GM12892 (cell line): ENCODE measurements at places on chromosomes 16 and 17.
A peak's percentile ranks its signal among the peaks of the same experiment; 100 is the strongest.

DNA sequence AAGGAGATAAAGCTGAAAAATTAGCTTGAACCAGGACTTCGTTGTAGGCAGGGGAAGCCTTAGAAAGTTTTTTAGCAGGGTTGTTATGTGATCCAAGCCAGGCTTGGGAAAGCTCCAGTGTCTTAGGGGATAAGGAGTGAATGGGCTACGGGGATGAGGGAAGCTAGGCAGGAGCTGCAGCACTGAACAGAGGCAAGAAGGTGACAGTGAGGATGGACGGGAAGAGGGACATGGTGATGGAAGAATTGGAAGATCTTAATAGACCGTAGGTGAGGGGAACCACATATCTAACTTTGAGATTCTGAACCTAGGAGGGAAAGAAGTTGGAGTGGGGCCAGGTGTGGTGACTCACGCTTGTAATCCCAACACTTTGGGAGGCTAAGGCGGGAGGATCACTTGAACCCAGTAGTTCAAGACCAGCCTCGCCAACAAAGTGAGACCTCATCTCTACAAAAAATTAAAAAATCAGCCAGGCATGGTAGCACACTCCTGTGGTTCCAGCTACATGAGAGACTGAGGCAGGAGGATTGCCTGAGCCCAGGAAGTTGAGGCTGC is 3.2 kb downstream of the RHBDL3 start:
- no peak for DNase-seq

DNA sequence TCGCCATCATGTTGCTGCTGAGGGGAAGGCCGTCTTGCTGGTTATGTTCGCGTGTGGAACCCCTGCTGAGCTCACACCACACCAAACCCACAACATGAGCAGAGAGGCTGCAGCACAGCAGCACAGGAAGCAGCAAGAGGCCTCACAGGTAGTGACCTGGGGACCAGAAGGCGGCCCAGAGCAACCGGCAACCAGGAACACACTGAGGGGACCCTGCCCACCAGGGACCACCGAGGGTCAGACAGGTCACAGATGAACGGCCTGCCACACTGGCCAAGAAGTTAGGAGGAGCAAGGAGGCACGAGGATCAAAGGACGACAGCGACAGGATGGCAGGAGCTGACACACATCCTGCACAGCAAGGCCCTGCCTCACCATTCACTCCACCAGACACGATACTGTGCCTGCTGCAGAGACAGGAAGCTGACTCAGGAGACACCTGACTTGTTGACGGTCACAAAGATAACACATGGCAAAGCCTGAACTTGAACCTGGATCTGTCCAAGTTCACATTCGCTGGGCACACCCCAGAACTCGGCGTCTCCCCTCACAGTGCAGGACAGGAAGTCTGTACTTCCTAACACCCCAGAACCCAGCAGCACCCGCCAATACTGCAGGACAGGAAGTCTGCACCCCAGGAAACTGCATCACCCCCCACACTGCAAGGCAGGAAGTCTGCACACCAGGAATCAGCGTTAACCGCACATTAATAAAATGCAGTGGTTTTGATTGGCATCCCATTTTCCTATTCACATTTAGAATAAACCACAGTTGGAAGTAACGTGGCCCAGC is 98.5 kb downstream of the ZNF778 start:
- DNase-seq: peak; percentile 59

GRCh38 chr16:19912455-19913339 is 28.0 kb upstream of the GPRC5B start:
- no peak for DNase-seq

DNA sequence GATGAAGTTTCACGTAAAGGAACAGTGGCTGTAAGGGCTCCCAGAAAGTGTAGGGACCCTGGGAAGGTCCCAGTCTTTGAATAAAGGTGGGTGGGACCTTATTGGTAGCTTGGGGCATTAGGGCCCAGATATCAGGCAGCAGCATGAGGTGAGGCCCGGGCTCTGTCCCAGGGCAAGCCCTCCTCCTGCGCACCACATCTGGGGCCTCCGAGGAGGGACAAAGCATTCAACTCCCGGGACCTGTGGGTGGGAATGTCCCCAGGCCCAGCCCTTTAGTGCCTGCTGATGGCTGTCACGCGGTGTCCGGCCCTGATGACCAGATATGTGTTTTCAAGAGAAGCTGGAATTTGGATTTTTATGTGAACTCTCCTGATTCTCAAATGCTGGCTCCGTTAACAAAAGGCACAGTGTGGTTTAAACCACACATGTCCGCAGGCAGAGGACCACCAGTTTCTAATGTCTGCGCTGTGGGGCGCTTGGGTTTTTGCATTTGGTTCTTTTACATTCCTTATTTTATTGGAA is 30.4 kb downstream of the RAI1 start:
- no peak for DNase-seq

DNA sequence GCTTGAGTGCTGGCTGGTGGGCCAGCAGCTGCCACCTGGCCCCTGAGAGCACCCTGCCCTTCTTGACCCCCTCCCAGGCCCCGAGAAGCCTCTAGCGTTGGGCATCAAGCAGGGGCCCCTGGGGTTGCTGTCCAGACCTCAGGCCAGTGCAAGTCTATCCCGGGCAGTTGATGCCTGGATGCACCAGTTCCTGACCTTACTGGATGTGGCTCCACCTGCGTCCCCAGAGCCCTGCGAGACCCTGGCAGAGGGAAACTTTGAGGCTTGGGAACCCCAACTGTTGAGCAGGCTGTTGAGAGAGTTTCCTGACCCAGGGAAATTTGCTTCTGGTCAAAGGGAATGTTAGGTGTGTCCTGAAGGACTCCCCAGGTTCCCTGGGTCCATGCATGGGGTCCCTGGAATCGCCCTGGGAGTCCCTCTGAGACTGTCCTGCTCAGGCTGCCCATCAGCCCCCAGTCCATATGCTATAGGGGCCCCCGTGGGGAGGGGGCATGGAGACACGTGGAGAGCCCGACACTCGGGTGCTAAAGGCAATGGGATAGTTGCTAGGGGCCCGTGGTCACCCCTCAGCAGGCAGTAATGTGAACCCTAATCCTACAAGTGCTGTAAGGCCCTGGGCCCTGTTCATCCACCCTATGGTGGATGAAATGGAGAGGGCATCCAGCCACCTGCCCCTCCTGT is 46.4 kb downstream of the RAB11FIP4 start:
- no peak for DNase-seq

DNA sequence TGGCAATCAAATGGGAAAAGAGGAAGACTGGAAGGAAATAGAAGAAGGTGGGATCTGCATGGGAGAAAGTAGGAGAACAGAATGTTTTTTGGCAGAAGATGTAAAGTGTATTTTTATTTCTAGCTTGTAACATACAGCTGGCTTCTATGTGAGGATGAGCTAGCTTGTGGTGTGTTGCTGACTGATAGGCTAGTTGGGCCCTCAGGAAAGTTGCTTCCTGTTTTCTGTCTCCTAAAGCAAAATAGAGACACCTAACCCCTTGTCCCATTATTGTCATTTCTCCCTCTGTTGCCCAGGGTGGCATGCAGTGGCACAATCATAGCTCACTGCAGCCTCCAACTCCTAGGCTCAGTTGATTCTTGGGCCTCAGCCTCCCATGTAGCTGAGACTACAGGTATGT is 15.9 kb downstream of the TNRC6A start:
- DNase-seq: no peak

DNA sequence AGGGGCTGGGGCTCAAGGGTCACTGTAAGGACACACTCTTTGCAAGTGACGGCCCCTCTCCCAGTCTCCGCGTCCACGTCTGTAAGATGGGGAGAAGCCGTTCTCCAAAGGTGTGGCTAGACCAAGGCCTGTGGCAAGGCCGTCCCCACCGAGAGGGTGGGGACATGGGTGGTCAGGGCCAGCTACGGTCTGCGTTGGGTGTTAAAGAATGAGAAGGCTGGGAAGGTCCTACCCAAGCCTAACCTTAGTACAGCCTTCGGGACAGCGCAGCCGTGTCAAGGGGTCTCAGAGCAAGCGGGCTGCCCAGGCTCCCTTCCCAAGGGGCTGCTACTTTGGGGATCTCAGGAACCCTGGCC is 1.9 kb downstream of the C1QTNF8 start:
- DNase-seq: no peak

GRCh38 chr17:41402161-41402560 is 4.8 kb upstream of the KRT31 start:
- no peak for DNase-seq

DNA sequence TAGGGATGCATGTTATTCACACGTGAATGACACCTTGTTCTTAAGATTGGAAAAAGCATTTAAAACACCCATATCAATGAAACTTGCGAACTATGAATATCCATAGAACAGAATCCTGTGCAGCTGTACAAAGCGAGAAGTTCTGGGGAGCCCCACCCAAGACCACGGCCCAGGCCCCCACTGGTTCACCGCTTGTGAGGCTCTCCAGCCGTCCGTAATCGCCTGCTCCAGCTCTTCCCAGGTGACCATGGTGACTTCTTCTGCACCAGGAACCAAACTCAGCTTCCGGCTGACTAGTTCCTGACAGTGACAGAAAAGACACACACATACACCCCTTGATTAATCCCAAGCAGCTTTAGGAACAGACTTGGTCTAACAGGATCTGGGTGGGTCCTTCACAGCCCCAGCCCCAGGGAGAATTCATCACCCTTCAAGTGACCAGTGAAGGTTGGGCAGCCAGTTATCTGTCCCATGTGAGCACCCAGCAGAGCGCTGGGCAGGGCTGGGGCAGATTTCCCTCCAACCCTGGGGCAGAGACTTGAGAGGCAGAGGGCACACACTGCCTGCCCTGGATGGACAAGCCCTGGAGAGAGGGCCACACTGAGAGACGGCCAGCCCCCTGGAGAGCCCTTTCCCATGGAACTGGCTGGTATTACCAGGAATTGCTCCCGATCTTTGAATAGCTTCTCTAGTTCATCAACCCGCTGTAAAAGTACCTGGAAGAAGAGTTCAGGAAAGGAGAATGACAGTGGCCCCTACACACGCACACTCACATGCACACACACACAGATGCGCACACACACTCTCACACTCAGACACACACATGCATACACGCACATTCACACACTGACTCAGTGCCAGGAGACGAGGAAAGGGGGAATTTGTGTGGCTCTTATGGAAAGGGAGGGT is 3.6 kb downstream of the QRICH2 start:
- DNase-seq: no peak

DNA sequence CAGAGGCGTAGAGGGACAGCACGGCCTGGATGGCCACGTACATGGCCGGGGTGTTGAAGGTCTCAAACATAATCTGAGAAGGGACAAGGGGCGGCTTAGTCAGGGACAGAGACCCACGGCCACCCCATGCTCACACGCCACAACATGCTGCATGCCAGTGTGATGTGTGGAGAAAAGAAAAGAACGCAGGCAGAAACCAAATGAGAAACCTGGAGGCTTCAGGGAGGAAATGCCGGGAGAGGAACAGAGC is 1.1 kb downstream of the ACTG1 start:
- DNase-seq: no peak

DNA sequence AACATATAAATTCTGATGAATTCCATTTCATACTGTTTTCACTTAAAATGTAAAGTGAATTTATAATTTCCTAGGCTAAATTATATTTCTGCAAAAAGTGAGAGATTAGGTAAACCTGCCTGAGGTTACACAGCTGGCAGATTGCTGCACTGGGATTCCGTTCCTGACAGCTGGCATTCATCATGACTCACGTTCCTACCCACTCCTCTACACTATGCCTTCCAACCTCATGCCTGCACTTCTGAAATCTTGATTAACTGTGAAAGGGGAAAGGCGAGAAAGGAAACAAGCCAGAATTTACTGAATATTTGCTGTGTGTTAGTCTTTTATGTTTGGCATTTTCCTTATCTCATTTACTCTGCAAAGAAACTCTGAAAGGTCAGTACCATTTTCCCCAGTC is 73.3 kb upstream of the MON1B start:
- DNase-seq: no peak

DNA sequence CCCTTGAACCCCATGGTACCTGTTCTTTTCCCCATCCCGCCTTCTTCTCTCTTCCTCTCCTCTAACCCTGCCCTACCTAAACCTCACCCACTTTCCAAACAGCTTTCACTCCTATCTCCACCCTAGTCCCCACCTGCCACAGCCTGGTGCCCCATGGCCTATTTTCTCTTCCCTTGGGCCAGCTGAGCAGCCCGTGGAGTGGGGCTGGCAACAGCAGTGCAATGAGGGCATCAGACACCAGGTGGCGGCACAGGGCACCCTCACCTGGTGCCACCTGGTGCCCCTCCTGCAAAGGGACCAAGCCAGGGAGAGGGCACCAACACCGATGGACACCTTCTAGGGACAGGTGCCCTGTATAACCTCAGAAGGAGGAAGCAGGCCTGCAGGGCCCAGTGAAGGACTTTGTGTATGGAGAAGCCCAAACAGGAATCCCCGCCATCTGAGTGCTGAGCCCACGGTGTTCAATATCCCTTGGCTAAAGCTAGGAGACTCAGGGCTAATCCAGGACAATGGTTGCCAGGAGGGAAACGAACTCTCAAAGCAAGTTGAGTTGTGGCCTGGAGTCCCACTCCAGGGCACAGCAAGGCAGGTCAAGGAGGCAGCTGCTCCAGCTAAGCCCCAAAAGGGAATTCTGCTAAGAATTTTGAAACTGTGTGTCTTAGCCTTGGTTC is 4.0 kb upstream of the ABCC3 start:
- DNase-seq: peak; percentile 74

DNA sequence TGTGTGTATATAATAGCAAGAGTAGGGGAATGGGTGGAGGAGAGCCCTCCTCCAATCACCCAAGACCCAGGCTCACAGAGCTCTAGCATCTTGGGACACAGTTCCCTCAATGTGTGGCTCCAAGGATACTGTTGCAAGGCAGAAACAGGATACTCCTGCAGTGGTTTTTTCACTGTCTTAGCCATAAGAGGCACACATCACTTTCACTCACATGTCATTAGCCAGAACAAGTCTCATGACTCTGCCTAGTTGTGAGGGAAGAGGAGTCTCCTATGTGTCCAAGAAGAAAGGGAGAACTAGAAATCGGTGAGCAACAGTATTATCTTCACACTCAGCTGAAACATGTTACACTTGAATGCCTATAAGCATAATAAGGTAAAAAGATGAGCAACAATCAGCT is 11.1 kb upstream of the NUDT7 start:
- no peak for DNase-seq

- no peak for DNase-seq
Observed at GRCh38 chr17:14840616-14841231, 424.4 kb downstream of the PMP22 start.

DNA sequence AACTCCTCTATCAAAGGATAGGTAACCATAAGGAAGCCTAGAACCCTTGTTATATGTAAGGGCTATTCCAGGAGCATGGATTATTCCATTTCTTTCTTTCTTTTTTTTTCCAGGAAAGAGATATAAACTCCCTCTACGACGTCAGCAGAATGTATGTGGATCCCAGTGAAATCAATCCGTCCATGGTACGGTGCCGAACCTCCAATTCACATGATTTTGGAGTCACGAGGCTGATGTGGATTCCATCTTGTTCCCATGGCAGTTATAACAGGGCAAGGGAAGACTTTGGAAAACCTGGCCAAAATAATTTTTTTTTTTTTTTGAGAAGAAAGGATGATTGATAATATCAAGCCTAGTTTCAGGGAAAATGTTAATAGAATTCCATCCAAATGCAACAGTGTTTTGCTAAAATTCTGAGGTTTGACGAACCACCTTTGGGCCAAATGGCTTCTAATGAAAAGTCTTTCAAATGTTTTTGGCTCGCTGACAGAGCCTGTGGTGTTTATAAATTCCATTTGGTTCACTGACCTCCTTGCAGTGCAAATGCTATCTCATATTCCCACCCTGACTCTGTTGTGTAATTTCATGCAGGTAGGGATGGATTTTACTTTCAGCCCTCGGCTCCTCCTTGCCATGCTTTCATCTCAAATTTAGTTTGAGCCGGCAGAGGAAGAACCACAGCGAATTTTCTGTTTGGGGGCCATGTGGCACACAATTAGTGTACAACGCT is 90.0 kb downstream of the SDR42E1 start:
- DNase-seq: no peak
